ENCODE measurements at places on chromosomes 6 and 20. TPM values are rescaled to one million over a fixed set of nuclear protein-coding genes. Genes with fewer than 3 reads are reported as not detected.

DNA sequence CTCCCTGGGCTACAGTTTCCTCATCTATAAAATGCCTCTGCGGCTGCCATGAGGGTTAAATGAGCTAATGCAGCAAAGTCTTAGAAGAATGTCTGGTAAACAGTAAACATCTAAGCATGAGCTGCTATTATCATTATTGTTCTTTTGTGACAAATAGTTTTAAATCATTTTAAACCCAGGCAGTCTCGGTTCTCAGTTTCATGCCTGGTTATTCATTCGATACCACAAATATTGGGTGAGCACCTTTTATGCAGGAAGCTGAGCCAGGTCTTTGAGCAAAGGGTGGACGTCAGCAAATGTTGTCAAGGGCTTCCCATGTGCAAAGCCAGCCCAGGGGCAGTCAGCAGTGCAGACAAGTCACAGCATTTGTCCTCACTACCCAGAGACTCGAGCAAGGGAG lies 128.7 kb downstream of the NFATC2 start:
- DNase-seq = no peak

GRCh38 chr20:34522969-34523871 lies 7.0 kb downstream of the DYNLRB1 start:
- DNase-seq = no peak

DNA sequence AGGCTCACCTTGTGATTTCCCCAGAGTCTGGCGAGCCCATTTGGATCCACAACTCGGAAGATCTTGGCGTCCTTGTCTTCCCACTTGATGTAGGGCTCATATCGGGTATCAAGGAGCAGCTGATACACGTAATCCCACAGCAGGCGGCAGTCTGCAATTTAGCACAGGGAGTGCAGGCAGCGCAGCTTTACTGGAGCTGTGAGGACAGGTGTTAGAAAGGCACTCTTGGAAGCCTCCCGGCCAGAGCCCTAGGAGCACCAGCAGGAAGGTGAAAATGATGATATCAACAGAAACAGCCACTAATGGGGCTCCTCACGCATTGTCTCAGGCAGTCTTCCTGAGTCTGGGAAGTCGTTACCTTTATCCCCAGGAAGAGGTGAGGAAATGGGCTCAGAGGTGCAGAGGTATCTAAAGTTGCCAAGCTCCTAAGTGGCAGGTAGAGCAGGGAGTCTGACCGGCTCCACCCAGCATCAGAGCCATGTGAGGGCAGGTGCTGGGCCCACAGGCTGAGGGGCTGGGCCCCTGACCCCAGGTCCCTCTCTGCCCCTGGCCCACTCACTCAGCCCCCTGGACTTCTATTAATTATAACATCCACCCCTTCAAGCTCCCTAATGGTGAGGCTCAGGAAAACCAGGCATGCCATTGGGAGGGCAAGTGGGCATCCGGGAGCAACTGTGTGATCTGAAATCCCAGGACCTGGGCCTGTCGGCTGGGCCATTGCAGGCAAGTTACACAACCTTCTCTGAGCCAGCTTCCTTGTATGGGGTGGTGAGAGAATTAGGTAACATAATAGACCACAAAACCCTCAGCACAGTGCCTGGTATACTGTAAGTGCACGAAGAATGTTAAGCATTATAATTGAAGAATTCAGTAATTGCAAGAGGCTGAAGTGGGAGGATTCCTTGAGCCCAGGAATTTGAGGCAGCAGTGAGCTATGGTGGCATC lies 18.3 kb downstream of the ETV7 start:
- no peak for DNase-seq

The XKR7 gene
- polyA plus RNA-seq = 0.47 TPM

DNA sequence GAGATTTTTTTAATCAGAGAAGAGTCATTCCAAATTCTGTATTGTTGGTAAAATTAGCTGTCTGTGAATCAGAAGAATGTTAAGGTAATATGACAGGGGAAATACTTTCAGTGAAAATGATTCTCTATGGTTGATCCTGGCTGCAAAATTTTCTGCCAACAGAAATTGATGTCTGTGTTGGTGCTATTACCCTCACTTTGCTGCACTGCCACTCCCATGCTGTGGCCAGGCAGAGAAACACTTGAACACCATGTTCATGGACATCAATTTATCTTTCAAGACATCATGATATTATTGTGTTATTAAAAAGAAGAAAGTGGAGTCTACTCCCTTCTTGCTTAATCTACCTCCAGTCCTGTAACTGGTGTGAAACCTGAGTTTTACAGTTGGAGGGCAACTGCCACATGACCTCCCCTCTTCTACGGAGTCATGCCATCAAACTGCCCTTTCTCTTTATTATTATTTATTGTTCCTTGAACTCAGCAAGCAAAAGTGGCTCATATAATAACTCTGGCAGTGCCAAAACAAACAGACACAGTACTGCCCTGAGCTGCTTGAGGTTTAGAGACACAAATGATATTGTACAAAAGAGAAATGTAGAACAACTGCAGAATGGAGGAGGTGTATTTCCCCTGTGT lies 288.0 kb upstream of the JAG1 start:
- DNase-seq = no peak

DNA sequence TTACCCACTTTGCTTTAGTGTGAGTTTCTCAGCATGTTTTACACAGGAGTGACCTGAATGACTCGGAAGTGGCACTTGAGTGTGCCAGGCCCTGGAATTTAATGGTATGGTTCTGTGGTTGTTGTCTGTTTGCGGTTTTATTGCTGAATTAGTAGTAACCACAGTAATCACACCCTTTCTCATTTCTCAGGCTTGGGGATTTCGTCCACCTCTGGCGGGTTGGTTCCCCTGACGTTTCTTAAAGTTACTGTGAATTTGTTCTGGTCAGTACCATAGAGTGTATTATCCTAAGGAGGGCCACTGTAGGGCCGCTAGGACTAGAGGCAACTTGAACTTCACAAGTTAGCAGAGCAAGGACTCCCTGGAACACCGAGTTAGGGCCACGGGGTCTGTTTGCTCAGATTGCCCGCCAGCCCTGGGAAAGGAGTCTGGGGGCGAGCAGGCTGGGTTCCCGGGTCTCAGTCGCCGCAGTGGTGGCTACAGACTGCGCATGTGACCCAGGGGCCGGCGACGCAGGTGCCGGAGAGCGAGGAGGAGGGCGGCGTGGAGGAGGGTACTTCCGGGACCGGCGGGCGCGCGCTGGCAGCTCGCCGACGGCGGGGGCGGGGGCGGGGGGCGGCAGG lies 546 bp upstream of the KLHL32 start:
- no peak for DNase-seq

- DNase-seq = no peak
Observed at GRCh38 chr6:6823568-6824224, 235.2 kb downstream of the LY86 start.

All from left renal pelvis (tissue), 4 donors.